ENCODE measurements at places on chromosomes 1 and 21.

DNA sequence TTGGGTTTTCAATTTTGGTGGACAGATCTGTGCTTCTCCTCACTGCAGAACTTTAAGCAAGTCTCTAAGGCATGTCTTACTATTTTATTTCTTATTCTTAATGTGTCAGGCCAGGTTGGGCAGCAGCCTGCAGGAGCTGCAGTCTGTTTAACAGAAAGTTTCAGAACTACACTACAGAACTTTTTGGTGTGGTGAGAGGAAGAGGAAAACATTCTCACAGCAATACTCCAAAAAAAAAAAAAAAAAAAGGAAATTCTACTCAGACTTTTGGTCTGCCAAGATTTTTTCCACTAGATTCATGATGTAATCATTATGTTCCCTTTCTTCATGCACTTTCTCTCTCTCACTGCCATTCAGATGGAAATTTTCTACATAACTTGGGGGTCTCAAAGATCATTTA, 255.2 kb downstream of the COL11A1 start:
- DNase-seq = no peak

DNA sequence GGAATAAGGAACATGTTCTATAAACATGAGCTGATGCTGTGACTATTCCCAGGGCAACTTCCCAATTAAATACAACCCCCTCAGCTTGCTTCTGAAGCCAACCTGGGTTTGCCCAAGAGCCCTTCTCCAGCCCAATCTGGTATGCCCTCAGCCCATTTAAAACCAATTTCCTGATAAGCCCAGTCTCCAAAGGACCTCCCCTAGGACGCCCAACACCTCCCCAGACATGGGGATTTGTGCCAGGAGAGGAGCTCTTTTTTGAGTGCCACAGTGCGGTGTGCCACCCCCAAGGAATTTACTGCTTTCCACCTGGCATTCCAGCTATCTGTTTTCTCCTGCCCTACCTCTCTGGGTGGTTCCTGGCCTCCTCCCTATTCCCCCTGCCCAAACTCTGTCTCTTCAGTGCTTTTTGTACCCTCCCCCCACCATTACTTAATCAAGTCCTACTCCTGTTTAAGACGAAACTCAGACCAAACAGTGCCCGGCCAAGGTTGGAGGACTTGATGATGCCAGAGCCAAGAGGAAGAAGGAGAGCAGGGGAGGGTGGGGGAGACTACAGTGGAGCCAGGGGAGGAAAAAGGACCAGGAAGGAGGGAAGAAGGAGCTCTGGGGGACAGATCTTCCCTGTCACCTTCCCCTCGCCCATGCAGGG, 11.4 kb upstream of the EFNA1 start:
- DNase-seq = no peak

GRCh38 chr1:204996981-204997380, 46.0 kb upstream of the CNTN2 start:
- DNase-seq = no peak

GRCh38 chr21:35933466-35933865, 126.9 kb downstream of the SETD4 start:
- DNase-seq = no peak

- DNase-seq = no peak
Observed at GRCh38 chr1:180241716-180242544, 11.9 kb downstream of the LHX4 start.

GRCh38 chr1:187985145-187985896, 1156.6 kb downstream of the PLA2G4A start:
- DNase-seq = no peak

- DNase-seq = peak; percentile 13
Observed at GRCh38 chr1:147598621-147599361, 57.5 kb downstream of the BCL9 start.

GRCh38 chr1:39757501-39757900, 13.6 kb downstream of the OXCT2 start:
- no peak for DNase-seq

DNA sequence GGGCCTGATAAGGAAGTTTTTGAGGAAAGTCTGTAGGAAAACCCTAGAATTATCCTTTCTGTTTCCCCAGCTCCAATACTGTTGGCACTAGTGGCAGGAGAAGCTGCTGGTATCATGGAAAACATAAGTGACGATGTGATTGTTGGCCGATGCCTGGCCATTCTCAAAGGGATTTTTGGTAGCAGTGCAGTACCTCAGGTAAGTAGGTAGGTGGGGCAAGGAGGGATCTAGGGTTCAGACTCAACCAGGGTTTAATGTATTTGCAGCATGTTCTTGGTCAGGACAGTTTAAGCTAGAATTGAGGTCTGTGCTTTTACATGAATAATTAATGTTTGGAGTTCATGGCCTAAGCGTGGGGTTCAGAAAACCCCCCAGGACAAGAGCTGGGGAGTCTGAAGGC, 62.1 kb downstream of the KDM1A start:
- DNase-seq = no peak

DNA sequence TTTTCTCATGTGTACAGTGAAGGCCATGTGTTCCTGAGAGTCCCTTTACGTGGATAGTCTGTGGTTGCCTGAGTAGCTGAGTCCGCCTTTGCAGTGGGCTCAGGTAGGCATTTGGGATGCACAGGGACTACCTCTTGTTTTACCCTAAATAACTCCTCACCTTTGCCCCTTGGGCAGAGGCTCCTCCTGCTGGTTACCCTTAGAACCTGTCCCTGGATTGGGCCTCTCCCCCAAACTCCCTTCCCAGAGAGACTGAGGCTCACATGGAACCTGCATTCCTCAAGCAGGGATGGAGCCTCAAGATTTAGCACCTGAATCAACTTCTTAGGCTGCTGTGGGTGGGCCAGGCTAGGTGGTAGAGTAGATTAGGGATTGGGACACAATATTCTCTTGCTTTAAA, 111.7 kb downstream of the FOXD2 start:
- DNase-seq = peak; percentile 3

DNA sequence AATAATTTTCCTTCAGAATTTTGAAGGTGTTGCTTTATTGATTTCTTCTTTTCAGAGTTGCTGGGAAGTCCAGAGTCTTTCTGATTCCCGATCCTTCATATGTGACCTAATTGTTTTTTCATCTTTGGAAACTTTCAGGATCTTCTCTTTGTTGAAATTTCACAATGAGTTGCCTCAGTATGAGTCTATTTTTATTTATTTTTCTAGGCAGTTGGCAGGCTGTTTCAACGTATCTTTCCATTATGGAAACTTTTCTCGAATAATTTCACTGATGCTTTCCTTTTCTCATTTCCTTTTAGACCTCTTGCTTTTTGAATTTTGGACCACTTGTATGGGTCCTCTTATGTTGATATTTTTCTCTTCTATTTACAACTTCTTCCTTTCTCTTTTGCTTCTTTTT, 354.3 kb downstream of the TGFB2 start:
- DNase-seq = no peak

DNA sequence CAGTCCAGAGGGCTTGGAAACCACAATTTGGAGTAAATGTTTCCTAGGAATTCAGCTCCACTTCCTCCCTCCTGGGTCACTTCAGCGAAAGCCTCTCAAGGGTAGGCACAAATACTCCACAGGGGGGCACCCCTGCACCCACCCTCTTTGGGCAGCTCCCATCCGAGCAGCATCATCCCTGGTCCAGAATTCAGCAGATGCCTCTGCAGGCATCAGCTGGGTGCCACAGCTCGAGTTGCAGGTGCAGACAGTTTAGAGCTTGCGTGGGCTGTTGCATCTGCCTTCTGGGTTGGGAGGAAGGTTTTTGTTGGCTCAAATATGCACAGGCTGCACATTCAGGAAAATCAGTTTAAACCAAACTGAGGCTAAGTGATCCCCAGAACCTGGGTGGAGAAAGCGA, 25.0 kb downstream of the KANK4 start:
- DNase-seq = peak; percentile 6

DNA sequence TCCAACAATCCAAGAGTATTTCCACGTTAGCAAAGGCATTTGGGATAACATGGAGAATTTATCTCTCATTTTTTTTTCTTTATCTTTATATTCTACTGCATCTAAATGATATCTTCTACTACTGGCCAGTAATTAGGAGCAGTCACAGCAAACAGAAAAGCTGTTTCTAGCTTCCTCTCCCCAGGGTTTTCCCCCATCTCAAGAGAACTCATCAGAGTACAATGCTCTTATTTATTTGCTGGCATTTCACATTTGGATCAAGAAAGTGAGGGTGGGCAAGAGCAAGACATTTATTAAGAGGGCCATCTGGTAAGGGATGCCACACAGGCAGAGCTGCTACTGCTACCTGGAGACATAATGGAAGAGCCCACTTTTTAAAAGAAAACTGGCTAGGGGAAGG, 368.2 kb downstream of the USH2A start:
- DNase-seq = no peak

DNA sequence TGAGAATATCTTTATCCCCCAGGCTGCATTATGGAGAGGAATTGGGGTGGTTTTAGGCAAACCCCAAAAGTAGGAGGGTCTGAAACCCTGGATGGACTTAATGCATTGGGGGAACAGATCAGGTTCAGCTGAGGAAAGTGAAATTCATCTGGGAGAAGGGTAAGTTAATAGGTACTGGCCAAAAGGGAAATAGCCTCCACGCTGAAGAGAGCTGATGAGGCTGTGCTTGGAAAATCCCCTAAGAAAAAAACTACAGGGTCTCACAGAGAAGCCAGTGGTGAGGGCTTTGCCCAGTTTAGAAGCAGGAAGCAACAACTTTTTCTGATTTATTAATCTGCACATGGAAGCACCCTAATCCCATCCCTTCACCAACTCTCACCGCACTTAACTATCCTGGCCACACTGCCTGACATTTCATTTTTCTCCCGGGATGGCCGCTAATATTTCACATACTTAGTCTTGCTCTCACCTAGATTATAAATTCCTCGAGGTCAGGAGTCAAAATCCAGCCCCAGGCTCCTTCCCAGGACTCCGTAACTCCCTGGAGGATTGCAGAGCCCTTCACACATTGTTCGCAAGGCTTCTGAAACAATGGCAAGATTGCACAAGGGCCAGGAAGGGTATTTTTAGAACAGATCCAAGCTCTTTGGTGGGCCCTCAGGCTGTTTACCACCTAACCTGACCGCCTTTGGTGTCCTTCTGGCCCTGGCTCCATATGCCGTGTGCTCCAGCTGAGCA, 60.9 kb upstream of the TARBP1 start:
- no peak for DNase-seq

All from activated CD4-positive, alpha-beta T cell treated with anti-CD3 and anti-CD28 coated beads, Interleukin-10, Interleukin-2, amounts not matched to agents 100 ng/mL and 50 ng/mL, durations not matched to agents 16 hours and 8 hours (primary cell).